Glomerular endothelial cell (primary cell): ENCODE measurements at places on chromosomes 6 and 20.

GRCh38 chr20:45072066-45072465, 28.9 kb downstream of the KCNS1 start:
- DNase-seq, result no peak

DNA sequence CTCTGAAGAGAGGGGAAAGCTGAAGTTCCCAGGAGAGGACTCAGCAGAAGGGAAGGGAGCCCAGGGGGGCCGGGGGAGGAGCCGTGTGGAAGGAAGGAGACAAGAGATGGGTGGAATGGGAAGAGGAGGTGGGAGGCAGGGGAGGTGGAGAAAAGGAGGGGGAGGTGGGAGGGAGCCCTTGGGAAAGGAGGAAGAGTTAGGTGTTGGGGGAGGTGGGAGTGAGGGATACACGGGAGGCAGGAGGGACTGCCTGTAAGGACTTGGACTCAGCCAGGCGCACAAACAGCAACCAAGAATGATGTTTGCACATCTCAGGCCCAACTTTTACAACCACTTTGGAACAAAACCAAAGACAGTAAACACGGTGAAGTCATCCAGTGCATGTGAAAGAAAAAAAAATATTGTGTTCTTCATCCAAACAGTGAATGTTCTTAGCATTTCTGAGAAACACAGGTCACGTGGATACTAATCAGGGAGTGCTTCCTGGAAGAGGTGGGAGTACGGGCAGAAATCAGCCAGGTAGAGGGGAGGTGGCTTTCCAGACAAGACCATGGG, 17.4 kb upstream of the LSM14B start:
- DNase-seq, result no peak

GRCh38 chr6:13678255-13678983, 33.2 kb downstream of the RANBP9 start:
- DNase-seq, result peak; percentile 56

GRCh38 chr20:25498280-25498606, 87.1 kb downstream of the NINL start:
- DNase-seq, result no peak

DNA sequence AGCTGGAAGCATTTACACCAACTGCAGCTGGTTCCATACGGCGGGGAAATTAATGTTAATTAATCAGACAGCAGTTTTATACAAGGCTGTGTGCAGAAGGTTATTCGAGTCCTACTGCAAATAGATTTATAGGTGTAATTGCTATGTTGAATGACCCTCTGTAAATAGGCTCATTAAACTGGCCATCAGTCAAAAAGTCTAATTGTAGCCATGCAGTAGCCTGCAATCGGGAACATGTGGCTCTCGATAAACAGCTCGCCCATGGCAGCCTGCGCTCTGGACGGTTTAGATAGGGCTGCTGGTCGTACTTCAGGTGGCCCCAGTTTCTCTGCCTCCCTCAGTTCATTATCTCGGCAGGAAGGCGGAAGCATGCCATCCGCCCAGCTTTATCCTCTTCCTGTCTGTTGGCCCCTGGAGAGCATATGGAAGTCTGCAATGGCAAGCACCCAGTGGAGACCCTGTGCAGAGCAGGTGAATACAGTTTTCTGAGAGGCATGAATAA, 143.2 kb downstream of the MBOAT1 start:
- DNase-seq, result no peak

DNA sequence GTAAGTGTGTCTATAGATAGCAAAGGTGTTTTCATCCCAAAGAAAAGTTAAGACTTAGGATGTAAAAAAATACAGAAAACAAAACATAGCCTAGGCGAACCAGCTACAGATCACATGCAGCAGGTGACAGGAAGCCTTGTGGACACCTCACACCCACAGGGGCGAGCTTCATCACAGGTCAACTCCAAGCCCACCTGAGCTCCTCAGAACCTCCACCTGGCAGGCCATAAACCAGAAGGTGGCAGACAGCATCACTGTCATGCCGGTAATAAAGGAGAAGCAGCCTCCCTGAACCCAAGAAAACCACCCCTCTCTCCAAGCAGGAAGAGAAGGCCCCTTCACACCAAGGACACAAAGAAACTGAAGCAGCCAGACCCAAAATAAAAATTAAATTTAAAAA, 1.0 kb downstream of the RALGAPA2 start:
- DNase-seq, result no peak

DNA sequence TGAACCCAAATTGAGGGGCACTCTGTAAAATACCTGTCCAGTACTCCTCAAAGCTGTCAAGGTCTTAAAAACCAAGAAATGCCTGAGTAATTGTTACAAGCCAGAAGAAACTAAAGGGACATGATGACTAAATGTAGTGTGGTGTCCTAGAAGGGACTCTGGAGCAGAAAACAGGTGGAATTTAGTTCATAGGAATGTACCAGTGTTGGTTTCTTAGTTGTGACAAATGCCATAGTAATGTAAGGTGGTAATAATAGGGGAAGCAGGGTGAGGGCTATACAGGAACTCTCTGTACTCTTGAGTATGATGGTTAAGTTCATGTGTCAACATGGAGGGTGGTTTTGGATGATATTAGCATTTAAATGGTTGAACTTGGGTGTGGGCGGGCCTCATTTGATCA, 92.3 kb downstream of the CNBD2 start:
- DNase-seq, result no peak

- DNase-seq, result no peak
These were observed 71.2 kb upstream of the PRDM1 start for GRCh38 chr6:106014955-106015354.

DNA sequence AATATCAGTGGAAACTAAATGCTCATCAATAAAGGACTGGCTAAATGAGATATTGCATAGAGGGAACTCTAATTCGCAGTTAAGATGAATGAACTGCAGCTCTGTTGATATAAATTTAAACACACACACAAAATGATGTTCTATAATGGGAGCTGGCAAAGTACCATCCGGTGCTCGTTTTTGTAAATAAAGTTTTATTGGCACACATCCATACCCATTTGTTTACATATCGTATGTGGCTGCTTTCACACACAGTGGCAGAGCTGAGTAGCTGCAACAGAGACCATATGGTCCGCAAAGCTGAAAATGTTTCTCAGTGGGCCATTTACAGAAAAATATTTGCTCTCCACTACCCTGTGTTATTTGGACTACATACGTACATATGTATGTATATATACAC, 120.7 kb downstream of the EDN3 start:
- no peak for DNase-seq

DNA sequence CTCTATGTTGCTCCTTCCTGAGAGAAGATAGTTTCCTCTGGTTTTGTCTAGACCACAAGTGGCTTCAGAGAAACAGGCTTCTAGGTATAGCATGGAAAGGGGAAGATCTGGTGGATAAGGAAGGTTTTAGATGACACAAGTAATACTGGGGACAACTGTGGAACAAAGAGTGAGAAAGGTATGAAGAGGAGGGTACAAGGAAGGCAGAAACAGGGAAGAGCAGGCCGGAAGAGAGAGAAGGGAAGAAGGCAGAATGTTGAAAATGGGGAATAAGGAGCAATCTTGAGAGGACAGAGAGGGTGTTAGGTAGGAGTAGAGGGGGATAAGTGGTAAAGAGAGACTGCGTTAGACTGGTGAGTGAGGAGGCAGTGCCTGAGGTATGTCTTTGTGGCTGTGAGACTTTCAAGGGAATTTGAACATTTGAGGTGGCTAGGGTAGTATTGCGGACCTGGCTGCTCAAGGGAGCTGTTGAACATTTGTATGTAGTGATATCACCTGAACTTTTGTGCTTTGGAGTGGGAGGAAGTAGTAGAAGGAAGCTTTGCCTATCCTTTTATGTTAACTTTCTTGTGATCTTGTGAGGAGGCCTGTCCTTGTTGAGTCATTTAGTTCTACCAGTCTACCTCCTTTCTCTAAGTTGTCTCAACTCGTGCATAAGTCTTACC, 69.5 kb downstream of the FOXO3 start:
- DNase-seq, result no peak

GRCh38 chr6:89489078-89489477, 56.1 kb downstream of the ANKRD6 start:
- DNase-seq, result no peak
